ENCODE measurements at places on chromosomes 3 and 15. TPM values are rescaled to one million over a fixed set of nuclear protein-coding genes. Genes with fewer than 3 reads are reported as not detected.

Gene BTLA
- 0.53 TPM for polyA plus RNA-seq

Gene IL5RA
- polyA plus RNA-seq: 1.0 TPM

Gene NANOGP8
- not detected for polyA plus RNA-seq

Gene ARNT2
- 65.8 TPM for polyA plus RNA-seq

Gene ENTPD3
- 1.8 TPM for polyA plus RNA-seq

Gene GHSR
- not detected for polyA plus RNA-seq

Gene DAZL
- polyA plus RNA-seq: not detected

Gene SLC28A2
- 0.59 TPM for polyA plus RNA-seq

Gene TBC1D23
- 31.6 TPM for polyA plus RNA-seq

Gene OCA2
- polyA plus RNA-seq: 8.2 TPM

Gene COL8A1
- 1.9 TPM for polyA plus RNA-seq

Gene CCDC14
- polyA plus RNA-seq: 179 TPM

Gene ITIH1
- not detected for polyA plus RNA-seq

Gene RARB
- 39.7 TPM for polyA plus RNA-seq

Gene TNFSF10
- polyA plus RNA-seq: 22.1 TPM

Gene C3orf70
- 7.1 TPM for polyA plus RNA-seq

Gene GOLGA8T
- polyA plus RNA-seq: not detected

Gene CLDN16
- 29.3 TPM for polyA plus RNA-seq

Gene ANKUB1
- not detected for polyA plus RNA-seq

Gene GPR27
- 10.2 TPM for polyA plus RNA-seq

Gene GBE1
- polyA plus RNA-seq: 28.2 TPM

Gene UBA7
- 43.1 TPM for polyA plus RNA-seq

Gene COL6A5
- polyA plus RNA-seq: not detected

Gene NUP210
- polyA plus RNA-seq: 33.7 TPM

Gene DNAH12
- 1.6 TPM for polyA plus RNA-seq

Gene ISLR
- 46.3 TPM for polyA plus RNA-seq

Gene TRIM42
- not detected for polyA plus RNA-seq

Gene BFSP2
- polyA plus RNA-seq: 0.28 TPM

Gene CCDC80
- 97.8 TPM for polyA plus RNA-seq

Gene ZNF662
- 21.0 TPM for polyA plus RNA-seq

Gene CAND2
- 11.3 TPM for polyA plus RNA-seq

Gene NMNAT3
- 12.6 TPM for polyA plus RNA-seq

Gene MOBP
- 0.30 TPM for polyA plus RNA-seq

Gene CYB561D2
- 17.7 TPM for polyA plus RNA-seq

Gene IL17RC
- polyA plus RNA-seq: 32.8 TPM

Gene MME
- polyA plus RNA-seq: 398 TPM

Gene TMIE
- 1.3 TPM for polyA plus RNA-seq

Data from renal pelvis (tissue), 12 donors.